ENCODE measurements at places on chromosomes 13 and 19.

- no peak for DNase-seq
These were observed 2.3 kb upstream of the HIF3A start for GRCh38 chr19:46294494-46294893.

GRCh38 chr19:9878511-9879196 lies 43.5 kb downstream of the PIN1 start:
- DNase-seq: no peak

DNA sequence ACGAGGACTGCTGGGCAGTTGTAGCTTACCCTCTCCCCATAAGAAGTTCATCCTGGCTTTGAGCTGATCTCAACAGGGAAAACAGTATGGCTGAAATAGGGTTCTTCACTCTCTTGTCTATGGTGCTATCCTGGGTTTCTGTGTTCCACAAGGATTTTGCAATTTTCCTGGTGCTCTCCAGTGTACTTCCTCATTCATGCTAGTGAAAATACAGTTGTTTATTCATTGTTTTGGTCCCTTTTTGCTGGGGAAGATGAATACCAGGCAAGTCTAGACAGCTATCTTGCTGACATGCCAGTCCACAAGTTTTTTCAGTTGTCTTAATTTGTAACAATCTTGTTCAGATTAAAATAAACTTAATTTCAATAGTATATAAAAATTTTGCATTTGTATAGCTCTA lies 306.5 kb downstream of the DLEU7 start:
- DNase-seq: no peak

GRCh38 chr13:23087880-23088279 lies 92.9 kb upstream of the SGCG start:
- DNase-seq: no peak

DNA sequence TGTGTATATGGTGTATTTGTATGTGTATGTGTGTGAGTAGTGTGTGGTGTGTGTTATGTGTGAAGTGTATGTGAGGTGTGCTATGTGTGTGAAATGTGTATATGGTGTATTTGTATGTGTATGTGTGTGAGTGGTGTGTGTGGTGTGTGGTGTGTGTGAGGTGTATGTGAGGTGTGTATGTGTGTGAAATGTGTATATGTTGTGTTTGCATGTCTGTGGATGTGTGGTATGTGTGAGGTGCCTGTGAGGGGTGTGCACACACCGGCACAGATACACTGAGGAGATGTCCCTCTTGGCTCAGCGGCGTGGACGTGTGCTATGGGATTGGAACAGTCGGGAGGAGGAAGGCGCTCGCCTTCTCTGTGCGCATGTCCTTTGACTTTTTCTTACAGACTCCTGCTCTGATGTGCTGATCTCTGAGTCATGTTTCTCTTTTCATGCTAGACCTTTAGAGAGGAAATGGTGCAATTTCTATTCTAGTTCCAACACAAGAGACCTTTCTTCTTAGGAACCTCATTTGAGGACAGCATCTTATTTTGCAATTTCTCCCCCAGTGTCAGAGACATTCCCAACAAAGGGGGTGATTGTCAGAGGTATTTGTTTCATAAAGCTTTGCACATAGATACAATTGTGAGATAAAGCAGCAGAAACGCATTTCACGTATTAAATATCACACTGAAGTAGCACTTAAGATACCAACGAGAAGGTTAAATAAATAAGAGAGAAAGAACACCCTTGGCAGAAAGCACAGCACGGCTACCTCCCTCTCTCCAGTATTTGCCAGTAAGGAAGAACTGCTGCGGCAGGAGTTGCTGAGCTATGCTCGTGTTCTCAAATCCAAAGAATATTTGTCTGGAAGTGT lies 11.3 kb upstream of the TNFRSF19 start:
- DNase-seq: no peak

GRCh38 chr19:43711751-43712355 lies 4.0 kb upstream of the IRGC start:
- DNase-seq: no peak

DNA sequence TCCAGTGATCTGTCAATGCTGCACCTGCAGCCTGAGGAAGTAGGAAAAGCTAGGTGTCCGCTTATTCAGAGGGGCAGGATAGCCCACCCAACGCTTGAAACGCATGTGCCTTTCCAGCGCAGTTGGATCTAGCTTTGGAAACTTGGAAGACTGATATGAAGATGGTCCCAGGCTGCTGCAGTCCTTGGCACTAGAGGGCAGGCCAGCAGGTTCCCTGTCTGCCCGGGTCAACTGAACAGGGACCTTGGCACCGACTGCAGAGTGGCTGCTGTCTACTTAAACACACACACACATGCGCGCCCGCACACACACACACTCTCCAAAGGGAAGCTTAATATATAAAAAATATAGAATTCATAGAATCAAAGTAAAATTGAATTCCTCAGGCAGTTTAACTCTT lies 100.0 kb downstream of the TSHZ3 start:
- DNase-seq: no peak

- no peak for DNase-seq
These were observed 113.5 kb downstream of the COL4A2 start for GRCh38 chr13:110420626-110421025.

DNA sequence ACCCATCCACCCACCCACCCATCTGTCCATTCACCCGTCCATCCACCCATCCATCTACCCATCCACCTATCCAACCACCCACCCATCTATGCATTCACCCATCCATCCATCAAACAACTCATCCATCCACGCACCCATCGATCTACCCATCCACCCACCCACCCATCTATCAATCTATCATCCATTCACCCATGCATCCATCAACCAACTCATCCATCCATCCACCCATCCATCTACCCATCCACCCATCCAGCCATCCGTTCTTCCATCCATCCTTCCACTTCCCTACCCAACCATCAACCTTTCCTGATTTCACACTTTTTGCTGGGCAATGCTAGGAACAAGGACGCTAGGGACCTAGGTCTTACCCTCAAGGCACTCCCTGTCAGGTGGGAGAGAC lies 2.1 kb downstream of the TMEM238 start:
- DNase-seq: no peak

DNA sequence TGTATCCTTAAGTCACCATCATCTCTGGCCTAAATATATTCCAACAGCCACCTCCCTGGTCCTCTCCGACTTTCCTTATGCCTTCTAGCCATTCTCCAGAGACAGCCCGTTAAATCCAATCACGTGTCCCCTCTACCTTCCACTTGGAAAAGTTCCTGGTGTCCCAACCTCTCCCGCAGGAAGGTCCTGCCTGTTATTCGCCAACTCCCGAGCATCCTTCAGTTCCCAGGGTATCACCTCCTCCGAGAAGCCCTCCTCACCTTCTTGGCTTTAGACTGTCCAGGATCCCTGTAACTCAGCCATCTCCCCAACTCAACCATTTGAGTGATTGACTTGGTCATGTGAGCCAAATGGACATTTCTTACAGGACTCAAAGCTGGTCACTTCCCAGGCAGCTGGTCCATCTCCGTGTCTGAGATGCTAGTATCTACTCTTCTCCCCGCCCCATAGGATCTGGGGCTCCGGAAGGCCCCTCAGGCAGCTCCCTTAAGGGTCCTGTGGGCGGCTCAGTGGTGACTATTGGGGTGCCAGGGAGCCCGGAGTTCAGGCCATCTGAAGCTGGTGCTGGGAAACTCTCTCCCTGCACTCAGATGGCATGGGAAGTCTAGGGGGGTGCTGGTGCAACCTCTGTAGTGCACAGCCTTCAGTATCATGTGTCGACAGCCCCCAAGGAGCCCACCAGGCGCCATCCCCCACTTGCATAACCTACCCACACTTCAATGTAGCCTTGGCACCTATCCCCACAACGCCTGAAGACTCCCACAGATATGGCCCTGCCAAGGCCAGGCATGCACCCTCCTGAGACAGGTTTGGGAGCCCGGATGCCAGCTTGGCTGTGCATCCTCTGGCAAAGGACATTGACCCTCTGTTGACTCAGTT lies 27.9 kb upstream of the NANOS3 start:
- DNase-seq: no peak

GRCh38 chr19:33226550-33227241 lies 1.0 kb upstream of the SLC7A10 start:
- DNase-seq: no peak

GRCh38 chr19:566403-566802 lies 6.0 kb upstream of the BSG start:
- DNase-seq: no peak

GRCh38 chr13:26861941-26862340 lies 101.4 kb upstream of the GPR12 start:
- no peak for DNase-seq

DNA sequence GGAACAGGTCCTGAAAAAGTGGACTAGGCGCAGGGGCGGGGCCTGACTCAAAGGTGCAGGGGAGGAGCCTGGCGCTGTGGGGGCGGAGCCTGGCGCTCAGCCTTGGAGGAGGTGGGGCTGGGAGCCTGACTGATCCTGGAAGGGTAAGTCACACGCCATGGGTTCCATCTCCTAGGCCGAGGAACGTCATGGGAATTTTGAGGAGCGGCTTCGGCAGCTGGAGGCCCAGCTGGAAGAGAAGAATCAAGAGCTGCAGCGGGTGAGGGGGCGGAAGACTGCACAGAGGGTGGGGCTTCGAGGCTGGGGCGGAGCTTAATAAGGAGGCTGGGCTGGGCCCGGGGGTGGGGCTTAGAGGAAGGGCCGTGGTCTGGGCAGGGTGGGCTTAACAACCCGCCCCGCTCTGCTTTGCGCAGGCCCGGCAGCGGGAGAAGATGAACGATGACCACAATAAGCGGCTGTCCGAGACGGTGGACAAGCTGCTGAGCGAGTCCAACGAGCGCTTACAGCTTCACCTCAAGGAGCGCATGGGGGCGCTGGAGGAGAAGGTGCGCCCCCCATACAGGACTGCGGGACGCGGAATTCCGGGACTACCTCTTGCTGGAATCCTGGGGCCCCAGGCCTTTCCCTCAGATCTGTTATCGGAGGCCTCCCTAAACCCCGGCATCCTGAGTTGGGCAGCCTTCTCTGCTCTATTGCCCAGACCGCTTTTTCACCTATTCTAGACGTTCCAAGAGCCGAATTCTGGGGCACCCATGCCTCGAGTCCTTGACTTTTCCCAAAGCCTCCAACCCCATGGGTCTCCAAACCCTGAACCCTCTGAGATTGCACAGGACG lies 14.5 kb downstream of the PPFIA3 start:
- no peak for DNase-seq

GRCh38 chr13:44667943-44668342 lies 91.8 kb upstream of the TSC22D1 start:
- no peak for DNase-seq

DNA sequence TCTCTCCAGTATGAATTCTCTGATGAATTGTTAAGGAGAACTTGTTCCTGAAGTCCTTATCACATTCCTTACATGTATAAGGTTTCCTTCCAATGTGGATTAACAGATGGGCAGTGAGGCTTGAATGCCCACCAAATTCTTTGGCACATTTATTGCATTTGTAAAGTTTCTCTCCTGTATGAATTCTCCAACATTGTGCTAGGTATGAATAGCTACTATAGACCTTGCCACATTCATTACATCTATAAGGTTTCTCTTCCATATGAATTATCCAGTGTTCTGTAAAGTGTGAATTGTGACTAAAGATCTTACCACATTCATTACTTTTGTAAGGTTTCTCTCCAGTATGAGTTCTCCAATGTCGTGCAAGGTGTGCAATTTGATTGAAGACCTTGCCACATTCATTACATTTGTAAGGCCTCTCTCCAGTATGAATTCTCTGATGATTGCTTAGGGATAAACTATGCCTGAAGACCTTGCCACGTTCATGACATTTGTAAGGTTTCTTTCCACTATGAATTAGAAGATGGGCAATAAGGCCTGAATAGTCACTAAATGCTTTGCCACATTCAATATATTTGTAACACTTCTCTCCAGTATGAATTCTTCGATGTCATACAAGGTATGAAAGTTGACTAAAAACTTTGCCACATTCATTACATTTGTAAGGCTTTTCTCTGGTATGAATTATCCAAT lies 20.4 kb downstream of the ZNF578 start:
- no peak for DNase-seq

GRCh38 chr13:109087916-109088623 lies 458.7 kb downstream of the MYO16 start:
- no peak for DNase-seq

All from stimulated activated CD8-positive, alpha-beta memory T cell treated with anti-CD3 and anti-CD28 coated beads, Interleukin-12 subunit alpha, Interleukin-12 subunit beta, amount 100 ng/mL, for 1 hour (primary cell).